ENCODE measurements at places on chromosomes 16 and 17. TPM values are rescaled to one million over a fixed set of nuclear protein-coding genes. Genes with fewer than 3 reads are reported as not detected.
A peak's percentile ranks its signal among the peaks of the same experiment; 100 is the strongest.

DNA sequence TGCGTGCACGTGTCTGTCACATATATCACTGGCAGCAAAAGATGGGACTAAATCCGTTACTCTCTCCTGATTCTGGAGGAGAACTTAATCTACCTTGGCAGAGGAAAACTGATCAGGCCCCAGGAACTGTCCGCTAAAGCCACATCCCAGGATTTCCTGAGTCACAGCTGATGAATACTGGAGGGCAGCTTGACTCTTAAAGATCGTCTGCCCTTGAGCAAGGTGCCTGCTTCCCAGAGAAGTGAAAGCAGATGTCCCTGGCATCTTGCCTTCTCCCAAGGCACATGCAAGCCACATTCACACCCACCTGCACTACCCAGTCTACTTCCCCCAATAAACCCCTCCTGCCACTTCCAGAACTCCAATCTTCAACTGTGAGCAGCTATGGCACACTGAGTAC lies 99.8 kb downstream of the CPPED1 start:
- peak; percentile 16 for DNase-seq

ZMYND15 gene
- total RNA-seq: not detected

DNA sequence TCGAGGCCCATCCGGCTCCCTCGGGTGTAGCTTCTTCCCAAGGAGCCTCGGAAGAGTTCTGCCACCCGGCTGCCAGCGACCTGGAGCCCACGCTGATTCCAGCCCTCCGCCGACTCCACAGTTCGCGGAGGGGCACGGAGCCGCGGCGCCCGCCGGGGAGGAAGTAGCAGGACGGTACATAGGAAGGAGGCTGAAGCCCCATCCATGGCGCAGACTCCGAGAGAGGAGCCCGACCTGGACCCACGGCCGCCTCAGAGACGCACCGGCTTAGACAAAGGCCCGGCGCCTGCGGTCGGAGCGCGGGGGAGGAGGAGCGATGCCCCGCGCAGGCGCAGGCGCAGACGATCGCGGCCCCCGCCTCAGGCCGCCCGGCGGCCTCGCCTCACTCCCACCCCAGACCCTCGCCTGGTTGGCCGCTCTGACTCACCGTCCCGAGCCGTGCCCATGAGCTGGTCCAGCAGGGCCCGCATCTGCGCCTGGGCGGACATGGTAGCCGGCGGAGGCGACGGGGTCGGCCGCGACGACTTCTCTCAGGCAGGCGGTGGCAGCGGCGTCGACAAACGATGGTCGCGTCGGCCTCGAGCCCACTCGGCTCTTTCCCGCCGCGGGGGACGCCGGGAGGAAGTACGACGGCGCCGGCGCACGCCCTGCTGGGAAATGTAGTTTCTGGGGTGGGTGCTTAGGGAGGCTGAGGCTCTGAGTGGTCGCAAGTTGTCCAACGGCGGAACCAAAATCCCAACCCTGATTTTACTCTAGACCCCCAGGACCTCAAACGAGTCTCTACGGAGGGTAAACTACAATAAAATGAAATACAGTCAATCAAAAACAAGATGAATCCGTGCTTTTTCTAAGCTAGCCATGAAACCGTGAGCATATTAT lies at the start of gene LUC7L:
Gene LUC7L (minus strand): TSS at position 598 of the 879 bp plus-strand sequence. CDS start 110 bp downstream, at position 488.
- DNase-seq: peak; percentile 69

DNA sequence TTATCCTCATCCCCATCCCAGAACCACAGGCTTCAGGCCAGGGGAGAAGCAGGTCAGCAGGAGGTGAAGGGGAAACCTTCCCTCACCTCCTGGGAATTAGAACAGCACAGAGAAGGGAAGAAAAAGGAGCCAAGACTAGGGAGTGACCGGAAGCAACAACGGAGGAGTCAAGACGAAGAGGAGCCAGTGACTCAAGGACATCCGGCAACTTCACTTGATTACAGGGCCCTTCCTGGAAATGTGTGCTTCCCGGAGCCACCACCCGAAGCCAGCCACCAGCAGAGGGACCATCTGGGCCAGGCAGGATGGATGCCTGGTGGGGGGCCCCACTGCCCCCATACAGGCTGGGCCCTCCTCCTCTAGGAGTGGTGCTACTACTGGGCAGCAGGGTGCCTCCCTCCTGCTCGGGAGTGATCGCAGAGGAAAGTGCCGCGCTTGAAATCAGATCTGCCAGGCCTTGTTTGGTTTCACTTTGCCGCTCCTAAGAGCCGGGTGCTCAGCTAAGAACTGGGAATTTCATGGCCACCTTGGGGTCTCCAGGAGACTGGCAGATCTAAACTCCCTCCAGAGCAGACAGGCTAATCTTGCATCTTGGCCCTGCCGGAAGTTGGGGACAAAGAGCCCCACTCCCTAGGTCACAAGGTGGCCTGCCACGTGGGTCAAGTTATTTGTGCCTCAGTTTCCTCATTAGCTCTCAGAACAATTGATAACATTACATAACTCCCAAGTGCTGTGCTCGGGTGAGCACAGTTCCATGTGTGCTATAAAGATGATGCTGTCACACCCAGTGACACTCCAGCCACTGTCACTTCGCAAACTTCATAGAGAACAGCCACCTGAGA lies 6.6 kb downstream of the CDC42EP4 start:
- DNase-seq: peak; percentile 20

GRCh38 chr17:42780851-42781638 lies 635 bp downstream of the WNK4 start:
- DNase-seq: no peak

DNA sequence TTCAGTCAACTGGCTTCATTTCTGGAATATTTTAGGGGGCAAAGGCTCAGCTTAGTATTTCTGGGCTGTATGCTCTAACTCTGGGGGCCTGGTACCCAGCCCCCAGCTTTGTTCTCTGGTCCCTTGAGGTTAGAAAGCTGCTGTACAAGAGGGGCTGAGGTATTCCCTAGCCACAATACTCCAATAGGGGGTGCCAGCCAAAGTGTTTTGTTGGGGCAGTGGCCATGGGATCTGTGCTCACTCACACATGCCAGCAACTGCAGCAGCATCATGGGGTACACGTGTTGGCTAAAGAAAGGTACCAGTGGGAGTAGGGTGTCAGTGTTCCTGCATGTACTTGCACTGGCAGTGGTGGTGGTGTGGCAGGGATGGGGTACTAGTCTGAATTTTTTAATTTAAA lies 257.3 kb downstream of the CA10 start:
- DNase-seq: no peak

DNA sequence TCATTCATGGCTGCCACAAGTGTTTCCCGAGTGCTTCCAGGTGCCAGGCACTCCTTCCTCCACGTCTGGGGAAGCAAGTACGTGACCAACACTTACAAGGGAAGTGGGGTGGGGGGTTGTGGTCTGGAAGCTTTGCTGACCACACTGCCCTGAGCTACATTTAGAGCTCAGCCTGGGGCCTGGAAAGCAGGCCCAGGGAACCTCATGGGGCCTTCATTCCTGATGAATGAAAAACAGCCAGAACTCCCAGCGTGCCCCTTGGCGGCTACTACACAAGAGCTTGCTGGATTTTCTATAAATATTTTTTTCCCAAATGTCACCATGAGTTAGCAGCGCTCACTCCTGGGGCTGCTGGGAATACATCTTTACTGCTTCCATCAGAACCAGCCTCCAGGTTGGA lies 73.3 kb downstream of the ABCC12 start:
- DNase-seq: no peak

CCDC144A gene
- total RNA-seq: 0.77 TPM

GRCh38 chr17:40475234-40475908 lies 26.1 kb downstream of the TNS4 start:
- no peak for DNase-seq

DNA sequence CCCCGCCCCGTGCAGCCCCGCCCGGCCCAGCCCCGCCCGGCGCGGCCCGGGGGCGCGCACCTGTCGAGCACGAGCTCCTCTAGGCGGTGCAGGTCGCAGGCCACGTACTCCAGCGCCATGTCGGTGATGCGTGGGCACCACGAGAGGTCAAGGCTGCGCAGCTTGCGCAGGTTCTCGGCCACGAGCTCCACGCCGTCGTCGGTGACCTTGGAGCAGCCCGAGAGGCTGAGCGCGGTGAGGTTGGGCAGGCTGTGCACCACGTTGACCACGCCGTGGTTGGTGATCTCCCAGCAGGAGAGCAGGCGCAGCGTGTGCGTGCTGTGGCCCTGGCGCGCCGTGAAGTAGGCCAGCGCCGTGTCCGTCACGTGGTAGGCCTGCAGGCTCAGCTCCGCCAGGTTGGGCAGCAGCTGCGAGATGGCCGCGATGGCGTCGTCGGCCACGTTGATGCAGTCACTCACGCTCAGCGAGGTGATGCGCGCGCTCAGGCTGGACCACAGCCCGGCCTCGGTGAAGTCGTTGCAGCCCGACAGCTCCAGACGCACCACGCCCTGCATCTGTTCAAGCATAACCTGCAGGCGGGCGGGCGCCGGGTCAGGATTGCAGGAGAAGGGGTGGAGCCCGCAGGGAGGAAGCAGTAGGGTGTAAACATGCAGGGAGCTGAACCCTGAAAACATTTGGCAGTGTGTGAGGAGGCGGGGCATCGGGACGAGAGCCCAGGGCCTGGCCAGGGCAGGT lies 5.3 kb upstream of the WDR24 start:
- DNase-seq: no peak

- no peak for DNase-seq
These were observed 1.1 kb downstream of the MPP2 start for GRCh38 chr17:43905985-43906852.

CACNG3 gene
- total RNA-seq: not detected

GRCh38 chr16:57791195-57791892 lies 10.9 kb downstream of the KIFC3 start:
- no peak for DNase-seq

BBS2 gene
- total RNA-seq: 39.2 TPM

UTS2R gene
- total RNA-seq: not detected

DNA sequence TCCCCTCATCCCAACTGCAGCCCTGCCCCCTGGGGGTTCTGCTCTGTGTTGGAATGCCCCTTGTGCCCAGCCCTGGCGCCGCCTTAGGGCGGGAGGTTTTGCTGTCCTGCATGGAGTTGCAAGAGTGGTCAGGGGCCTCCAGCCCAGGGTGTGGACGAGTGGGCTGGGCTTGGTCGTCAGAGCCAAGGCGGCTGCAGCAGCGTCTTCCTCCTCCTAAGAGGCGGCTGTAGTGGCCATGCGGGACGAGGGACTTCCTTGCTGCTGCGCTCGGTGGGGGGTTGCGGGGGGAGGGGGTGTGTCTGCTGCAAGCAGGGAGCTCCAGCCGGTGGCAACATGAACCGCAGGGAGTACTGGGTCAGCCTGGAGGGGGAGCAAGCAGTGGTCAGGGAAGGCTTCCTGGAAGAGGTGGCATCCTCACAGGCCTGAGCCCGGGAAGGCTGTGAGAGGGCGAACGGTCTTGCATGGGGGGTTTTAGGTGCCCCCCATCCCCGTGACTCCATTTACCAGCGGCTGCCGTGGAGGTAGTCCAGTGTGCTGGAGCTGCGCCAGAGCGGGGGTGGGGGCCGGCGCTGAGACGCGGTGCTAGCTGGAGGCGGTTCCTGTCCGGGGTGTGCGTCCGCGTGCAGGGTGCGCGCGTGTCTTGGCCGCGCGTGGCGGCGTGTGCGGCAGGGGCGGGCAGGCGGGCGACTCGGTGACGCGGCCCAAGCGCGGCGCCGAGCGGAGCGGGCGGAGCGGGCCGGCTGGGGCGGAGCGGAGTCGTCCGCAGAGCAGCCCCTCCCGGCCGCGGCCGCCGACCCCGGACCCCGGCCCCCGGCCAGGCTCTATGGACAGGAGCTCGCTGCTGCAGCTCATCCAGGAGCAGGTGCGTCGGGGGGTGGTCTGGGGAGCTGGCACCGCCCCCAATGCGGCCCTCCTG lies at the start of gene RHBDL1:
Gene RHBDL1 (plus strand): TSS at position 704 of the 916 bp plus-strand sequence. CDS start 120 bp downstream, at position 824.
- no peak for DNase-seq

- DNase-seq: peak; percentile 19
These were observed 11.8 kb upstream of the CLTC start for GRCh38 chr17:59607817-59608403.

KRT36 gene
- 0.38 TPM for total RNA-seq

- DNase-seq: no peak
These were observed 45.7 kb upstream of the KPNB1 start for GRCh38 chr17:47603830-47604597.

GRCh38 chr16:48353565-48354163 lies 31.5 kb downstream of the SIAH1 start:
- peak; percentile 55 for DNase-seq

DNA sequence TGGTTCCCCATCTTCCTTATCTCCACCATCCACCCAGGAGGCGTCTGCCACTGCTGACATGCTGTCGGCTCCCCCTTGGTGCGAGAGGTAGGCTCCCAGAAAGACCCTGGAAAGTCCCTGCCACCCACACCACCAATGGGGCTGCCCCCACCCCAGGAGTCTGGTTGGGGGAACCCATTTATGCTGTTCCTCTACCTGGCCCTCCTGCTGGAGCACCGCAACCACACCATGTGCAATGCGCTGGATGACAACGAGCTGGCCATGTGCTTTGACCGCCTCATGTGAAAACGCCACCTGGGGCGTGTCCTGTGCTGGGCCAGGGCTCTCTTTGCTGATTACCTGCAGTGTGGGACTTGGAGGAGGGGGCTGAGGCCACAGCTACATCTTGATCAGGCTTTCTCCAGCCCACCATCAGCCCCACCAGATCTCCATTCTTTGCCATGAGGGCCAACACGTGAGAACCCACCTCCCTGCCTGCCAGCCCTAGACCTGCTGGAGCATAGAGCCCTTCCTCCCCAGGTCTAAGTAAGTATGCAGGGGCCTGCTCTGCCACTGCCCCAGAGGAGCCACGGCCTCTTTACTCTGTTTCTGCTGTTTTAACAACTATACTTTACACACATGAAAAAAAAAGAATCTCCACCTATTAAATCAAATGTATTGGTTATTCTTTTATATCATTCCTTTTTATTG lies 7.9 kb upstream of the ALDH3A1 start:
- no peak for DNase-seq

- no peak for DNase-seq
These were observed 32.9 kb upstream of the GNG13 start for GRCh38 chr16:833411-833810.

DNA sequence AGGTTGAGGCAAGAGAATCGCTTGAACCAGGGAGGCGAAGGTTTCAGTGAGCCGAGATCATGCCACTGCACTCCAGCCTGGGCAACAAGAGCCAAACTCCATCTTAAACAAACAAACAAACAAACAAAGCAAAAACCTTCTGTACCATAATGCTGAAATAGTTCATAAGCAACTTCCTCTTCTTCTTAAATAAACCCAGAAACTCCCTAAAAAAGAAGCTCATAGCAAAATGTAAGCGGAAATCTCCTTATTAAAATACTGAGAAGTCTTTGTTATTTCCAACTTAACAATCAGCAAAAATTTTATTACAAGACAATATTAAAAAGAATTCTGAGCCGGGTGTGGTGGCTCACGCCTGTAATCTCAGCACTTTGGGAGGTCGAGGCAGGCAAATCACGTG lies 82.8 kb downstream of the FBXL20 start:
- no peak for DNase-seq

DNA sequence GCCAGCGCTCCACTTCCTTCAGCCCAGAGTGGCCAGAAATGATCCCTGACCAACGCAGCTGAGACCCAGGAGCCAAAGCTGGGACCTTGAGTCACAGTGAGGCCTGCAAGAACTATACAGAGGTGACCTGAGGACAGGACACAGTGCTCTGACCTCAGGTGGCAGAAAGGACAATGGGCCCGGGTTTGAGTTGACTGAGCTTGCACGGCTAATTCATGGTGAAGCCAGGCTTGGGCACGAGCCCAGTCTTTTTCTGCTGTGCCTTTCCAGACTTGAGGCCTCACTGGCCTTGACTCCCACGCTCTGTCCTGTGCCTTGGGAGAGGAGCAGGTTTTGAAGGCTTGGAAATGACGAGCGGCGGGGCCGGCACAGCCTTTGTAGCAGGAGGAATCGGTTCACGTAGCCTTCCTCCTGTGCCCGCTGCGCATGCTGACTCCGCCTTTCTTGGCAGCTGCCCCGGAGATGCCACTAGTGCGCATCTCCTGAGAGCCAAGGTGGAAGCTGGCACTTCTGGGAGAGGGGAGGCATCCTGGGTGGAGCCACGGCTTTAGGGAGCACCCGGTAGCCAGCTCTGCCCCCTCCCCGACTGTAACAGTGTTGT lies 34.9 kb downstream of the NDEL1 start:
- no peak for DNase-seq

All from dermis microvascular lymphatic vessel endothelial cell (primary cell).